ENCODE measurements at places on chromosomes 11 and 22.
A peak's percentile ranks its signal among the peaks of the same experiment; 100 is the strongest.

DNA sequence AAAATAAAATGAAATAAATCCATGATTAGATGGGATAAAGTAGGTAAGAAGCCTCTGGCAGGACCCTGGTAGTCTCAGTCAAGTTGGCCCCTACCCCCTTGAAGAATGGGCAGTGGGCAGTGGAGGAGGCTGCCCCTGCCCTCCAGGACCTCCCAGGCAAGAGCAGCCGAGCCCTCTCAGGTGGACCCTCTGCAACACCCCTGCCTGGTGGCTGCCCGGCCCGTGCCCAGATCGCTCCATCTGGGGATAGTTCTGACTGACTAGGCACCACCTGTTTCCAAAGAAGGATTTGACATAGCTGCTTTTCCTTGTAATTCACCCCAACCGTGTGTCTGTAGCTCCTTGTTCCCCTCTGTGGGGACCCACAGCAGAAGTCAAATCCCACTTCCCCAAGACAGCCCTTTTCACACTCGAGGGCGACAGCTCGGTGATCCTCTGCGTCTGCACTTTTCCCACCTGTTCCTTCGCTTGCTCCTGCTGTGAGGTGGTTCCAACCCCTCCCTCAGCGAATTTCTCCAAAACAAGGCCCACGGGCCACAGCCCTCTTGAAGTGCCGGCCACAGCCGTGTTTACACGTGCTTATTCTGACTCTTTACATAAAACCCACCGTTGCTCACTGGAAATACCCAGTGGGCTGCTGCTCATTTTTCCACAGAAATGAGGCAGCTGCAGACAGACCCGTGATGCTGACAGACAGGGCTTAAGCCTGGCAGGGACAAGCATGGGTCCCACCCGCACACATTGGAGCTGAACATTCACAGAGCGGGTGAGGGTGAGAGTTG, 5.5 kb upstream of the TMPRSS13 start:
- peak; percentile 17 for DNase-seq

DNA sequence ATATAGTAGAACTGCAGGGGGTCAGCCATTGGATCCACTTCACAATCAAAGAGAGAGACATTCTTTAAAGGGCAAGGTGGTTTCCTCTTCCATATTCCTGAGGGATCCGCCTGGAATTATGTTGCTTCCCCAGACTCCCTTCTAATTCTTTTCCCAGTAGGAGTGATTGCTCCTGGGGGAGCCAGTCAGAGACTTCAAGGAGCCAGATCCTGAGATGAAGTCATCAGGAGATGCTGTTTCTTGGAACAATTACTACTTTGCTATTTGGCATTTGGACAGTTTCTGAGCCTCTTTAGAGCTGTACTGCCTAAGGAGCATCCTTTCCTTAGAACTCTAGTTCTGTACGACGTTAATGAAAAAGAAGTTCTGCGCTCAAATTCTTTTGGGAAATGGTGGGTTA, 1.9 kb upstream of the OR9Q2 start:
- no peak for DNase-seq

DNA sequence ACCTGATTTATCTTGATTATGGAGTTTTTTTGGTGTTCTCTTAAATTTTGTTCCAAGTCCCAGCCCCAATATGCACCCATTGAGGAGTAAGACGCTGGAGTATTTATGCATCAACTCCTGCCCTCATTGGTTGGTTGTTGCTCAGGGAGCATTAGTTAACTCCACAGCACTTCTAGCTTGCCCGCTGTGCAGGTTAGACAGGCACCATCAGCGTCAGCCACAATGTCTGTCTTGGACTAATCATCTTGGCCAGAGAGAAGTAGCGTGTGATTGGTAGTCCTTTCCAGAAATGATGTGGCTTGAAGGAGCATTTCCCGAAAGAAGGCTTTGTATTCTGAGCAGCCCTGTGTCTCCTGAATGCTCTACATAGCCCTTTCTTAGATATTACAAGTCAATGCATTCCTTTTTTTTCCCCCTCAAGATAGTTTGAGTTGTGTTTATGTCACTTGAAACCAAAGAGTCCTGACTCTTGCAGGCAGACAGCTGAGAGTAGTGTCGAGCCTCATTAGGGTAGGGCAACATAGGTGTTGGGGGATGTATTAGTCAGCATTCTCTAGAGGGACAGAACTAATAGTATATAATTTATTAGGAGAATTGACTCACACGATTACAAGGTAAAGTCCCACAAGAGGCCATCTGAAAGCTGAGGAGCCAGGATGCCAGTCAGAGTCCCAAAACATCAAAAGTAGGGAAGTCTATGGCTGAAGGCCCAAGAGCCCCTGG, 94.6 kb upstream of the RCN1 start:
- DNase-seq = no peak

DNA sequence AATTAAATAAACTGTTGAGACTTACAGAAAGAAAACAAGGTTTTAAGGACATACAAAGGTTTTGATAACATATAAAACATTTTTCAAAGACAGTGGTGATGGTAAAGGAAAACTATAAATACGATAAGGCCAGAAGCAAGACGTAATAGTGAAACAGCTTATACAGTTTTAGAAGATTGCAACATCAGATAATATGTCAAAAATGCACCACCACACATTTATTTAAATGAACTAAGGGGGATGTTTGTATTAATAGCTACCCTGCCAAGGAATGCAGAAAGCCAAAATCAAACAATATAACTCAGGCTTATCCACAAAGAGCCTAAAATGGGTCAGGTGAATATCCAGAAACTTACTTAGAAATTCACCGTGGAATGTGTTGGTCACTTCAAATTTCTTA, 981.6 kb upstream of the FAT3 start:
- DNase-seq = no peak

DNA sequence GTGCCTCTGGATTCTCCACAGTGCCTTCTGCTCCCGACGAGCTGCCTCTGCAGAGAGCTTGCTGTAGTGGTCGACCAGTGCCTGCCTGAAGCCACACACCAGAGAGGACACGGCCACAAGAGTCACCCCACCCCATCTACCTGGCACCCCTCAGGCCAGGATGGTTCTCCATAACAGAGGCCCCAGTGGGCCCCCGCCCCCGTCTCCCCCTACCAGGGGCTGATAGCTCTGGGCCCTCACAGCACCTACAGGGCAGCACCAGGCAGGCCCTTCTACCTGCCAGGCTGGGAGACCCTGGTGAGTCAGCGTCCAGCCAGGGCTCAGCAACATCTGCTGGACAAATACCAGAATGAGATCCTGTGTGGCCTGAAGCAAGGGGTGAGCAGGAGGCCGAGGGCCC, 21.7 kb downstream of the SELENOO start:
- no peak for DNase-seq

GRCh38 chr22:38114484-38115398, 4.3 kb upstream of the BAIAP2L2 start:
- peak; percentile 62 for DNase-seq

GRCh38 chr11:93348930-93349329, 18.4 kb downstream of the DEUP1 start:
- no peak for DNase-seq

DNA sequence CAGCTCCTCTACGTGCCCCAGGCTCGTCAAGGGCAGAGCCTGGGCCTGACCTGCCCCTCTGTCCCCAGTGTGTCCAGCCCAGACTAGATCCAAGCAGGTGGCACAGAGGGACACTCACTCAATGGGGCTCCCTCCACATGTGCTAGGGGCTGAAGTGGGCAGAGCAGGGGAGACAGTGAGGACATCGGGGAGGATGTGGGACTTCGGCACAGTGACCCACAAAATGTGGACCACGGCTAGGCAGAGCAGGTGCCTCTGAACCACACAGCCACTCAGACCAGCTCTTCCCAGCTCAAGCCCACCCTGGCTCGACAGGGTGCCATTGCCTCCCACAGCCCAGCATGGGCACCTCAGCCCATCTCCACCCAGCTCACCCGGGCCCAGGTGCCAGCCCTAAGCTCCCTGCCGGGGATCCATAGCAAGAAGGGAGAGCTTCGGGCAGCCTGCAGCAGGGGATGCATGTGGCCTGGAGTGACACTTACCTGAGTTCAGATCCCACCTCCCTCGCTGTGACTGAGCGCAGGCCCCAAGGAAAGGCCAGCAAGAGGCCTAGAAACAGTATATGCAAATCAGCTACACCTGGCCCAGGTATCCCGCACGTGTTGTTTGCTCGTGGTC, 46.9 kb upstream of the RTL6 start:
- DNase-seq = no peak

DNA sequence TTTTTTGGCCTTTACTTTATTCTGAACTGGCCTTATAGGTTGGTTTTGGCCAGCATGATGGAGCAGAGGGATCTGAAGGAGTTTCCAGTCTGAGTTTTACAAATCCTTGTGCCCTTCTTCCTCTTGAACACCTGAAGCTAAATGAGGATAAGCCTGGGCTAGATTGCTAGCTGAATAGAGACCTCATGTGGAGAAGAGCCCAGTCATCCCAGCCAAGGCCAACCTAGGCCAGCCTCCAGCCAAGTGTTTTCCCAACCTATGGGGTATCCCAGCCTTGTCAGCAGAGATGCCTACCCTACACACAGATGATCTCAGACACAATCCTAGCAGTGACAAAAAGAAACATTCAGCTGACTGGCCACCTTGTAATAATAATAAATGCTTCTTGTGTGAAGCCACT, 966 bp upstream of the CASP12 start:
- DNase-seq = no peak

GRCh38 chr11:66363805-66364535, 7.6 kb downstream of the SLC29A2 start:
- DNase-seq = peak; percentile 59
